ENCODE measurements at places on chromosomes 5 and 9.

DNA sequence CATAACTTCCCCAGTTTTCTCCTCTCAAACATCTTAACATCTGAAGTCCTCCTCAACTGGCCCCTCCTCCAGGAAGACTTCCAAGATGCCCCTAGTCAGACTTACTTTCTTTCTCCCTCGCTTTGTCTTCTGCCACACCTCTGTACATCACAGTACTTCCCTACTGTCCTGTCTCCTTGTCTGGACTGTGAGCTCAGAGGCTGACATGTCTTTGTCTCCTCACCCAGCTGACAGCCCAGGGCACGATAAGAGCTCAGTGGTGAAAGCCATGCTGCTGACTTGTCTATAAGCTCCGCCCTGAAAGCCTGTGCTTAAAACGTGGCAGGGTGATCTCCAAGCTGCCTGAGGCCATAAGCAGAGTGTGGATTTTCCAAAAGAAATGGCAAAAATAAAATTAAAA lies 33.0 kb upstream of the SLC25A51 start:
- no peak for DNase-seq

GRCh38 chr9:103881419-103881818 lies 212.7 kb upstream of the SMC2 start:
- DNase-seq, result no peak

DNA sequence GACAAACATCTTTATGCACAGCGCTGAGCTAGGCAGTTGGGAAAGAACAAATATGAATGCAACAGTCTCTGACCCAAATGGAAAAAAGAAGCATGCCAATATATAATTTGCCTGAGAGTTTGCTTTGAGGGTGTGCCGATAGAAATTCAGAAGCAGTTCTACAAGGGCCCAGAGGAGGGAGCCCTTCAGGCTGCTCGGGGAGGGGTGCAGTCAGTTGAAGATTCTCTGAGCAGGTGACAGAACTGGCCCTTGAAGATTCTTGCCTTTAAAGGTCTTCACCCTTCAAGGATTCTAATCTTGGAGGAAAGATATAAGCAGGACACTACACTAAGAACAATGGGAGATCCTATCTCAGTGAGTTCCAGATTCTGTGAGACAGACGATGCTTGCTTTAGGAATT lies 3.7 kb upstream of the PAPPA start:
- DNase-seq, result peak; percentile 48

- DNase-seq, result peak; percentile 41
These were observed 1.4 kb downstream of the RAPGEF1 start for GRCh38 chr9:131738293-131739132.

DNA sequence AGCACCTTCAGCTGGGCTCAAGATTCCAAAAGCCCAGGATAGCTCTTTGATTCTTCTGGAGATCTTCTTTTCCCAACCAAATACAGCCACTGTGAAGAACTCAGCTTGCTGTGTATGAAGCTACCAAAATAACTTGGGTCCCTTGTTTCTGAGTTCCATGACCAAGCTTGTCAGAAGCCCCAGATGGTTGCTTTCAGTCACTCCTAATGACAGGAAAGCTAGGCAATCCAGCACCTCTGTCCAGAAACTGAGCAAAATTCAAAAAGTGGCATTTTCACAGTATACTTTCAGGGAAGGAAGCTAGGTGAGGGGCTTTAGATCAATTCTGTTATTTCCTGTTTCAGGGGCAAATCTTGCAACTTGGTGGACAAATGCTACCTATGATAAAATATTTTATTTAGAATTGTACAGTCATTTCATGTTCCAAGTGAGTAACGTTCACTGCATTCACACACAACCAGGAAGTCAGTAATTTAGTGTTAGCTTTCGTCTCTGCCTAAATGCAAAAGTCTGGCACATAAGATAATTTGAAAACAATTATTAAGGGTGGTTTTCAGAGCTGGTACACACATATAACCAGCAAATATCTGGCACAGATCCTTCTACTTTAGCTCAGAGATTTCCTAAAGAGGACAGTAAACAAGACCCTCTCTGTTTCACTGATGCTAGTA lies 330.1 kb downstream of the GLIS3 start:
- no peak for DNase-seq

DNA sequence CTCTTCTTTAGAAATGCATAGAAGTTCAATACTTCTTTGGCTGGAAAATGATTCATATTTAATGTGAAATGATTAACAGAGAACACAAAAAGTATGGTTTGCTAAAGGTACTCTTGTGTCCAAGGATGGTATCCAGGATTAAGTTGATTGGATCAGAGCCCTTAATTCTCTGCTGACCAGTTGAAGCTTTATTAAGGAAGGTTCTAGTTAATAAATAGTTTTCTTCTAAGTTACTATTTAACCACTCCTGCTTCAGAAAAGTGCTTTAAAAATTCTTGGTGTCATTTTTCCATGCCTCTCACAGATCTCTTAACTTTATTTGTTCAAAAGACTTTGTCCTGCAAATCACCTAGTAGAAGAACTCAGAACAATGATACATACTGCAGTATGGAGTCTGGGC lies 134.3 kb downstream of the MEF2C start:
- no peak for DNase-seq

DNA sequence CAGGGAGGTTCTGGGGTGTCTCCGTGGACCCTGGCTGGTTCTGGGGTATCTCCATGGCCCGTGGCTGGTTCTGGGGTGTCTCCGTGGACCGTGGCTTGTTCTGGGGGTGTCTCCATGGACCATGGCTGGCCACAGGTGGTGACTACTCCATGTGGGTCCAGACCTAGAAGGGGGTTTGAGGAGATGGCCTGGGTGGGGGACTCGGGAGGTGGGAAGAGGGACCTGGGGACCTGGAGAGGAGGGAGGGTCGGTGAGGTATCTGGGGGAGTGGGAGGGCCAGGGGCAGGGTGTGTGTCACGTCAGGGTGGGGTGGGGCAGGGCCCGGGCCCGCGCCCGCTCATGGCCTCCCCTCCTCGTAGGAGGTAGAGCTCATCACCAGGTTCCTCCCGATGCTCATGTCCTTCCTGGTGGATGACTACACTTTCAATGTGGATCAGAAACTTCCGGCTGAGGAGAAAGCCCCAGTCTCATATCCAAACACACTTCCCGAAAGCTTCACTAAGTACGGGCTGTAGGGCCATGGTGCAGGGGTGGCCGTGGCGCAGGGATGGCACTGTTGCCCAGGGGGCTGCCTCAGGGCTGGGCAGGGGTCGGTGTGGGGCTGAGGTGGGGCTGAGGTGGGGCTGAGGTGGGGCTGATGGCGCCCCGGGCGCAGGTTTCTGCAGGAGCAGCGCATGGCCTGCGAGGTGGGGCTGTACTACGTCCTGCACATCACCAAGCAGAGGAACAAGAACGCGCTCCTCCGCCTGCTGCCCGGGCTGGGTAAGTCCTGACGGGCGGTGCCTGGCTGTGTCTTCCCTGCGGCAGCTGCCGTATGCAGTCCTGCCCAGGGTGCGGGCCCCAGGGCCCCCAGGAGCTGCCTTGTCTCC lies 10.7 kb upstream of the TOR4A start:
- no peak for DNase-seq

GRCh38 chr9:124254261-124254682 lies 3.5 kb upstream of the NEK6 start:
- peak; percentile 79 for DNase-seq

DNA sequence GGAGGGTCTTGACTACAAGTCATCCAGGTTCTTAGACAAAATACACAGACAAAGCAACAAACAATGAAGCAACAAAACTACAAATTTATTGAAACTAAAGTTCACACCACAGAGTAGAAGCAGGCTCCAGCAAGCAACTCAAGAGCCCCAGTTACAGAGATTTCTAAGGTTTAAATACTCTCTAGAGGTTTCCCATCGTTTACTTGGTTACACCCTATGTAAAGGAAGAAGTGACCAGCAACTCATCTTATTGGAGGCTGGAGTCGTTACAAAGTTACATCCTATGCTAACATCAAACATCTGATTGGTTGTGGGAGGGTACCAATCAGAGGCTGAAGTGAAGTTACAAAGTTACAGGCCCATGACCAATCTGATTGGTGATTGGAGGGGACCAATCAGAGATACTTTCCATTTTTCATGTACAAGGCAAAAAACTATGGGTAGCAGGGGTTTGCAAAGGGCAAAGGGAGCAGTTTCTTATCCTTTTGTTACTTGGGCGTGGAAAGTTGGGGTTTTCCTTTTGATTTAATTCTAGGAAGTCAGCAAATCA lies 2292.6 kb upstream of the C9orf72 start:
- no peak for DNase-seq

- no peak for DNase-seq
These were observed 219.0 kb downstream of the CWC27 start for GRCh38 chr5:64987768-64988167.

DNA sequence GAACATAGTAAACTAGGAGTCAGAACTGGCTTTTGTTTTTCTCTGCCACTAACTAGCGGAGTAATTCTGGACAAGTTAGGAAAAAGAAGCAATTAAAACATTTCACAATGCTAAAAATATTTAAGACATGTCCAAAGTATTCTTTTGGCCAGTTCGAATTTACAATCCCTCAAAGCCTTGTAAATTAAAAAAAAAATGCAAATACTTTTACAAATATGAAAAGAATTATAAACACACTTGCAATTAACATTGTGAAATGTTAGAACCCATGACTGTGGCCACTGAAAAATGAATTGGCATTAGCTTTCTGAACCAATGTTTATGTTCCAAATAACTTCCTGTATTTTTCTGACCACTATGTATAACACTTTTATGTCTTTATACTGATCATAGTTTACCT lies 2.2 kb downstream of the RAD1 start:
- no peak for DNase-seq

GRCh38 chr5:139908749-139909148 lies 113.1 kb downstream of the PSD2 start:
- DNase-seq, result no peak

DNA sequence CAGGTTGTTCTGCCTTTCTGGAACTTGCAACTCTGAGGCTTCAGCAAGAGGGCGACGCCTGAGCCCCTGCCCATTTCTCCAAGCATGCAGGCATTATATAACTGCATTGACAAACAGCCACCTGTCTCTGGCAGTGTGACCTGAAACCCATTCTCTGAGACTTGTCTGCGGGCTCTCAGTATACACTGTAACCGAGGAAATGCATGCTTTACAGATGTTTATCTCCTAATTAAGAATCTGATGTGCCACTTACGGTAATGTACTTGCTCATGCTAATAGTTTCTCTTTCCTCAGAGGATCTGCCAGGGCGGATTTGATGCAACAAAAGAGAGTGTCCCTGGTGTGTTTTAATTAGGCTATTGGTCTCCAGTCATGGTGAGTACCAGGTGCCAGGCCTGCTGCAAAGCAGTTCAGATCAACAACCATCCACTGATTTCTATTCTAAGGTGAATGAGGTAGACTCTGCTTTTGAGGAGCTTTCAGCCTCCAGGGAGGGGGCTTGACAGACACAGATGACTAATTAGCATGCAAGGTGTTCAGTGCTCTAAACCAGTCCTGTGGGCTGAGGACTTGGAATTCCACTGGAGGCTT lies 593.7 kb upstream of the KLF4 start:
- no peak for DNase-seq

DNA sequence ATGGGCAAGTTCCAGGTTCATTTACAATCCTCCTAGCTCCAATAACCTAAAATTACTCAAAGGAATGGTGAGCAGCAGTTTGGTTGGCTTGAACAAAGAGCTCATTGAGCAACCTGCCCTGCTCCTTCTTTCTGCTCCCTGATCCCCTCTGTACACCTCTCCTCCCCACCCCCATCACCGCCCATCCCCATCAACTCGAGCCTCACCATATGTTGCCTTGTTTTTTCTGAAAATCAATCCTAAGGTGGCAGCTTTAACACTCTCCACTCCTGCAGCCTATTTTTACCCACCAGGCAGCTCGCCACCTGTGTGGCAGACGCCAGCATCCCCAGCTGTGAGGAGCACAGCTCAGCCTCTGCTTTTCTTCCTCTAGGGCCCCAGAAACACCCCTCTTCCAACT lies 533.4 kb upstream of the BRINP1 start:
- no peak for DNase-seq

GRCh38 chr5:175809531-175810121 lies 61.8 kb upstream of the CPLX2 start:
- DNase-seq, result no peak

DNA sequence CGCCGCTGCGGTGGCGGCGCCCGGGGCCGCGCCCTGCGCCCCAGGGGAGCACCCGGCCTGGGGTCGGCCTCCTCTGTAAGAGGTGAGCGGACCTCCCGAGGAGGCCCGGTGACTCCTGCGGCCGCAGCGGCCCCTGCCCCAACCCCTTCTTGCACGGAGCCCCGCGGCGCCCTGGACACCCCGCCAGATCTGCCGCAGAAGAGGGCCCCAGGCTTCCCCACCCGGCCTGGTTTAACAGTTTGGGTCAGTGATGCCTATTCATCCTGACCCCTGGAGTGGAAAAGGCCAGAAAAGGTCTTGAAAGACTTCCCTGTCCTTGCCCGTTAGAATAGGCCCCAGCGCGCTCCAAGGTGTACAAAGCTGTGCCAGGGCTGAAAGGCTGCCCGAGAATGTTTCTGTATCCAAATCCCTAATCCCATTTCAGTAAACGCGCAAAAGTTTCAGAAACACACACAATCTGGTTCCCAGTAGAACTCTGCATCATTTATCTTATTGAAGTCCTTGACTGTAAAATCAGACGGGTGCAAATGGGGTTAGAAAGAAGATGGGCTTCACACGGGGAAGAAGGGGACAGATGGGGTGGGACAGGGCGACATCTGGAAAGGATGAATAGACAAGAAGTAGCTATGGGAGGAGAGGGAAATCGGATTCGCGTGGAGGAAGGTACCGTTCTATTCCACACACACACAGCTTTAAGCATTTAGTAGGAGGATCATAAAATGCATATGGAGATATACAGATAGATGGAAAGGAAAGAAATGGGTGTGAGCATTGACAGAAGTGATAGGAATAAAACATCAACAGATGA lies 1.1 kb upstream of the SSBP2 start:
- no peak for DNase-seq

DNA sequence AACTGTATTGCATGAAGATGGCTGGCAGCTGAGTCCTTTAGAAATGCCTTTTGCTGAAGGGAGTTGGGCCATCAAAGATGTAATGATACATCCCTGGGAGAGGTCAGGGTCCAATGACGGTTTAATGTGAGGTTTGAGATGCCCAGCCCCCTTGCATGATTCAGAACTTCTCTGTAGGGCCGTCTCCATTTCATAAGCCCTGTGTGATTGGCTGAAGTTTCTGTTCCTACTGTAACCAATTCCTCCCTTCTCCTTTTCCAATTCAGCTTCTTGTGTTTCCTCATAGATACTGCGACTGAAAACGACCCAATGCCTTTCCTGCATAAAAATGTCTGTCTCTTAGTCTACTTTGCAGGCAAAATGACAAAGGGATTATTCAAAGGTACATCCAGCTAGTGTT lies 47.9 kb upstream of the ST8SIA4 start:
- no peak for DNase-seq

DNA sequence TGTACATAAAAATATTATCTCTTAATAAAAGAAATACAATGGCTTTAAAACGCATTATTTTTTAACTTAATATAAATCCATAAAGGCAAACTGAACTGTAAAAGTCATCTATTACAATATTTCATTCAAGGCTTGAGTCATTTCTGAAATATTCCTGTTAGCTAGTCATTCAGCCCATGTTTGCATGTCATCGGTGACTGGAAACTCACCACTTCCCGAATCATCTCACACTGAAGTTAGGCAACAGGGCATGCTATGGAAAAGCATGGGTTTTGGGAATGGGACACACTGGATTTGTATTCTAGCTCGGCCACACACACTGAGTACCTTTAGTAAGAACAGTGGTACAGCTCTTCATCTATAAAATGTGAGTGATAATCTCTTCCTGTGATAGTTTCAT lies 691.1 kb upstream of the C9orf72 start:
- no peak for DNase-seq

GRCh38 chr5:126658561-126658960 lies 57.8 kb downstream of the PHAX start:
- no peak for DNase-seq

- no peak for DNase-seq
These were observed 12.5 kb upstream of the CTSL start for GRCh38 chr9:87713278-87713987.
